Skeletal muscle cell (primary cell): ENCODE measurements at places on chromosomes 12 and 14.

DNA sequence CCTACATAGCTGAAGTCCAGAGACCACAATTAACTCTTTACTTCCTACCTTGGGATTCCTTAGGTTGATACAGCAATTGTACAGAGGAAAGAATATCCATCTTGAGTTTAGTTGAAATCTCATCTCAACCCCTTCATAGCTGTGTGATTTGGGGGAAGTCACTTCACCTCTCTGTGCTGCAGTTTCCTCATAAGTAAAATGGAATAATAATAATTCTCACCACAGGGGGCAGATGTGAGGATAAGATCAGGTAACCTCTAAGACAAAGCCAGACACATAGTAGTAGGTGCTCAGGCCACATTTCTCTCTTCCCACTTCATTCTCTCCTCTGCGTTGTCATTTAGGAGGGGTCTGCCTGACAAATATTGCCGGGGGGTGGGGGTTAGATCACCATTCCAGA is 6.7 kb downstream of the FOXN4 start:
- DNase-seq, result no peak

DNA sequence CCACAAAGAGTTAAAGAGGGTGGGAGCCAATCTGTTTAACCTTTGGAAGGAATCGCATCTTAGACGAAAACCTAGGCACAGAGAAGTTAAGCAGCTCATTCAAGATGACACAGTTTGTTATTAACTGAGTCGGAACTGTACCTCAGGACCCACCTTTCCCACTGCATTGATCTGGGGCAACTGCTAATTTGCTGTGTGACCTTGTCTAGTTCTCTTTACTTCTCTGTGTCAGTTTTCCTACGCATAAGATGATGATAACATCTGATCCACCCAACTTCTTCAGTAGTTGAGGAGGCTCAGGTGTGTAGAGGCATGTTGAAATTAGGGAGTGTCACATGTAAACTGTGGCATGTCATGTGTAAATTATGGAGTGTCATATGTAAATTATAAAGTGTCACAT is 186.2 kb downstream of the ZFP36L1 start:
- DNase-seq, result no peak

- DNase-seq, result no peak
Observed at GRCh38 chr12:42786400-42787148, 197.0 kb upstream of the PRICKLE1 start.

- DNase-seq, result no peak
Observed at GRCh38 chr12:53048033-53048779, 1.7 kb upstream of the TNS2 start.

DNA sequence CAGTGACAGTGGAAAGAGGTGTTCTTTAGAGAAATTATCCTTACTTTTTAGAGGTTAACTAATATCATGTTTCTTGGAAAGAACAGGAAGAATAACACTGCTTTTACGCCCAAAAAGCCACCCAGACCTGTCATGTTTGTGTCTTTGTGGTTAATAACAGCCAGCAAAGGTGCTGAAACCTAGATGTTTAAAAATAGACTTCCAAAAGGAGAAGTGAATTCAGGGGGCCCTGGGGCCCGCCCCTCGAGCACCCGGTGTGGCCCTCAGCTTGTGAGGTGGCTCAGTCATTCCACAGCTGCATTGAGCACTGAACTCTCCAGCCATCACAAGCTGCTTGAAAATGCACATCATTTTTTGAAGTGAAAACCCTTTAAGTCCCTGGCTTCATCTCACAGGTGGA is 20.8 kb upstream of the AMN start:
- DNase-seq, result no peak

GRCh38 chr12:6685814-6686213 is 3.4 kb downstream of the ZNF384 start:
- DNase-seq, result no peak

- no peak for DNase-seq
Observed at GRCh38 chr12:126915309-126915708, 1351.7 kb upstream of the TMEM132C start.

- DNase-seq, result no peak
Observed at GRCh38 chr14:56874375-56874774, 64.1 kb upstream of the OTX2 start.

GRCh38 chr14:96180043-96180874 is 24.4 kb upstream of the BDKRB2 start:
- DNase-seq, result no peak

DNA sequence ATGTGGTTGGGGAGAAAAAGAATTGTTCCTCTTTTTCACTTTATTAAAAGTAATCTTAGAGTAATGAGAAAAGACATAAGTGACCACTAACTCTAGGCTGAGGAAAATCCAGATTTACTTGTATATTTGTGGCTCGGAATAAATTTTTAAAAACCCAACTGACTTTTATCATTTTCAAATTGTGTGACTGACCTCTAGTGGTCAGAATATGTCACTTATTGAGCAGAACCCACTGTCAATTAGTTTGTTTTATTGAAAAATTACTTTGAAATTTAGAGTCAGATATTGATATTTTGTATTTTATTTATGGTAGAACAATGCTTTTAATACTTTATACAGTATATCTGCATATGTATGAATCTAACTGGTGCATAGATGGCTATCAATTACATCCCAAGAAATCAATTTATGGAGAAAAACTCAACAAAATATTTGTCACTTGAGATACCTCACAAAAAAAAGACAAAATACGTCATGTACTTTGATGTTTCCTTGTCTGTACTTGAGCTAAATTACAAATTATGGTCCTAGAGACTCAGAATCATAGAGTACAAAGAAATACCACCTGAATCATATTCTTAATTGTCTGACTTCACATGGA is 229.4 kb downstream of the CNTN1 start:
- DNase-seq, result no peak

DNA sequence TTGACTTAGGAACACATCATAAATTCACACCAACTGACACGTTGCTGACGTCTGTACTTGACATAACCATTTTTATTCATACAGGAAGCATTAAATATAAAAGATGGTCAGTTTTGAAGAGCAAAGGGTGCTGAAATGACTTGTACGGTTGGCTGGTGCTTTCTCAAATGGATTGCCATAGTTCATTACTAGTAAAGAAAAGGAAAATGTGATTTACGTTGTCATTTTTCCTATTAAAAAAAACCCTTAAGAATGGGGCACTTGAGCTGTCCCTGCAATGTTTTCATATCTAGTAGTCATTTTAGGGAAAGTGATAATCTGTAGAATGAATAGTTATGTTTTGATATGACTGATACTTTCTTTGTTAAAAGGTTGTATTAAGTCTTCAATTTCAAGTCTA is 22.5 kb upstream of the MANSC4 start:
- no peak for DNase-seq

DNA sequence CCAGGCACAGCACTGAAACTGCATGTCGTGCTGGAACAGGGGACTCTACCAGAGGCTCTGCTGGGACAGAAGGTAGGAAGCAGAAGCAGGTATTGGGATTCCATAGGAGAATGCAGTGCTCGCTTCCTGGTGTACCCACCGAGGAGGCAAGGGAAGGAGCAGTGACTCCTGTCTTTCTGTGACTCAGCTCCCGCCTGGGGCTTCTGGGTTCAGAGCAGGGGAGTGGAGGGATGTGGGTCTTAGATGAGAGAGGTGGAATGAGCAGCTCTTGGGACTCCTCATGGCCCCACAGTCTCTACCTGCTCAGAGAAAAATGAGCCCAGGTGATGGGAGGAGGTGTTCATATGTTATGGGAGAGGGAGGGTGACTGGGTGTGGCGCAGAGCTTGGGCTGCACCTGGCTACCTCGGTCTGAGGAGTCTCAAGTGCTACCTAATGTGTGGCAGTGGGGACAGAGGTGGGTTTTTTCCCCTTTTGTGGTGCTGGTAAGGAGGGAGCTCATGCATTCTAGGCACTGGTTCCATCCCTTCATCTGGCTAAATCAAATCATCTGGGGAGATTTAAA is 26.3 kb downstream of the WNT5B start:
- no peak for DNase-seq

DNA sequence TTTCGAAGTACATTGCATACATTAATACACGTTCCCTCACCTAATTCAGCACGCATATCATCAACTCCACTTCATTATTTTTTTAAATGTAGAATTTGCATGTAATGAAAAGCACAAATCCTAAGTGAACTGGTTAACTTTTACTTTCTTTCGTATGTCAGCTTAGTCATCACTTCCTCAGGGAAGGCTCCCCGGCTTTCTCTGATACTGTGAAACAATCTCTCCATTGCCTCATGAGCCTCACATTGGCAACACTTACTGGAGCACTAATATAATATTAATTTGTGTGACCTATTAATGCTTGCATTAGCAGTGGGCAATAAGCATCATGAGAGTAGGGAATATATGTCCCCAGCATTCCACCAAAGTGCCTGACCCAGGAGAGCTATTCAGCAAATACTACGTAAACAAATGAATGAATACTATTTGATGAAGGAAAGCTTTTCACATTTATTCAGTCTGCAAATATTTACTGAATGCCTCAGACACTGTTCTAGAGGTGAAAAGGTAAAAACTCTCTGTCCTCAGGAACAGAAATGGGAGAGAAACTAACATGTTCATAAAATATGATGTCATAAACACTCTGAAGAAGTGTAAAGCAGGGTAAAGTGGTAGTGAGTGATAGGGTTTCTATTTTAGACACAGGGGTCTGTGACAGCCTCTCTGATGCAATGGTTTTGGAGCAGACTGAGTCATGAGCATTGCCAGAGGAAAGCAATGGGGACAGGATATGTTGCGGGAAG is 327.5 kb upstream of the DIO2 start:
- no peak for DNase-seq

- DNase-seq, result peak; percentile 11
Observed at GRCh38 chr14:59055439-59056045, 132.9 kb upstream of the DAAM1 start.

GRCh38 chr12:26298785-26299621 is 103.6 kb downstream of the SSPN start:
- no peak for DNase-seq

DNA sequence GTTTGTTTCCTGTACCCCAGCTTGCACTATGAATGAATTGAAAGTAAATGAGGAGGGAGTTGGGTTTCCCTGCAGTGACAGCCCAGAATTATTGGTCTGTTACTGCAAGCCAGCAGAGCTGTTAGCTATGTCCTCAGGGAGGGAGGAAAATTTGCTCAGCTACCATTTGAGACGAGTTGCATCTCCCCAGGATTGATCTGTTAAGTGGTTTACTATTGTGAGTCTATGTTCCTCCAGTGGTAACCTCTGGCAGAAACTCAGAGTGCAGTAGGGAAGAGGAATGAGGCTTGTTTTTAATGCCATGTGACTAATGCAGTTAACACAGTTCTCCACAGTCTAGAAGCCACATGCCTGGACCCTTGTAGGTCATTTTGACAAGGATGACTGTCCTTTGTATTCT is 173.9 kb downstream of the SLC15A4 start:
- DNase-seq, result no peak

DNA sequence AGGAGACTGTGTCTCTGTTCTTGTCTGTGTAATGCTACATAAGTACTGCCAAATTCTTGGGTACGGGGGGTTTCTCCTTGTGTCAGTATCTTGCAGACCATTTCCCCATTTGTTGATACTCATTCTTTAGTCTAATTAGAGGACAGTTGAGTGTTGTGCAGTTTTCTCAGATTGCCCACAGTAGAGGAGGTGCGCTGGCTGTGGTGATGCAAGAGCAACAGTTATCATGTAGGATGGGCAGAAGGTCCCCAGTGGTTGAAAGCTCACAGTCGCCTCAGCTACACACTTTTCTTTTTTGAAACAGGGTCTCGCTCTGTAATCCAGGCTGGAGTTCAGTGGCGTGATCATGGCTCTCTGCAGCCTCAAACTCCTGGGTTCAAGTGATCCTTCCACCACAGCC is 37.8 kb upstream of the ATP2A2 start:
- DNase-seq, result no peak

DNA sequence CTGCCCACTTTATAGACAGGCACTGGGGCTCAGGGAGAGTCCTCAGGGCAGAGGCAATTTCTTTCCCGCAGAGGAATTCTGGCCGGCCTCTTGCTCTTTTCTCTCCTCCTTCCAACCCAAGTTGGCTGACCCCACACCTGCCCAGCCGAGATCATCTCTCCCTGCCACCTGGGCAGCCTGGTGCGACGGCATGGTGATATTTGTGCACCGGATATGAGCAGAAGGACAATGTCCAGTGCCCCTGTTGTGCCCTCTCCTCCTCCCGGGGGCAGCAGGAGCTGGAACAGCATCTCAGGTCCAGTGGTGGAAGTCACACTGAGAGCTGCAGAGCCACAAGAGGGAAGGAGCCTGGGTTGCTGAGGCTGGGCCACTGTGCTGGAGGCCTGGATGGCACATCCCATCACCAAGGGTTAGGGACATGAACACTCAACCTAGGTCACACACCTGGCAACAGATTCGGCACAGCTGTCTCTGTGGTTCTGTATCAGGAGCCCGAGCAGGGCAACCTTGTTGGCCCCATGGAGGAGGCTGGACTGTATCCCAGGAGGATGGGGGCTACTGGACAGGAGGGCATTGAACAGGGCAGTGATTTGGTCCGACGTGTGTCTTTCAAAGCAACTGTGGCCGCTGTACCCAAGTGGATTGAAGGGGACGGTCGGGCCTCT is 57.7 kb upstream of the DIO3 start:
- no peak for DNase-seq

DNA sequence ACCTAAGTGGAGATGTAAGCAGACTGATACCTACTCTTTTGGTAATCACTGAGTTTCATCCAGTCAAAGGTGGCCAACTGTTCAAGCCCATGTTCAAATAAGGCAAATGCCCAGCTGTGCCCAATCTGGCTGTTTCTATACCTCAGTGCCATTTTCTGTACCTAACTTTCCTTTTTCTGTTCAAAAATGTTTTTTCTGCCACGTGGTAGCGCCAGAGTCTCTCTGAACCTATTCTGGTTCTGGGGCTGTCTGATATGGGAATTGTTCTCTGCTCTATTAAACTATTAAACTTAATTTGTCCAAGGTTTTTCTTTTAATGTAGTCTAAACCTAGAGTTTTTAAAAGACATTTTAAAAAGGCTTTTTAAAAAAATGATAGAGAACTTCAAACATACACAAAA is 391.2 kb downstream of the NOVA1 start:
- DNase-seq, result no peak

GRCh38 chr12:123167329-123167728 is 16.4 kb upstream of the PITPNM2 start:
- no peak for DNase-seq

- DNase-seq, result no peak
Observed at GRCh38 chr12:45216230-45216982, 511 bp downstream of the ANO6 start.

DNA sequence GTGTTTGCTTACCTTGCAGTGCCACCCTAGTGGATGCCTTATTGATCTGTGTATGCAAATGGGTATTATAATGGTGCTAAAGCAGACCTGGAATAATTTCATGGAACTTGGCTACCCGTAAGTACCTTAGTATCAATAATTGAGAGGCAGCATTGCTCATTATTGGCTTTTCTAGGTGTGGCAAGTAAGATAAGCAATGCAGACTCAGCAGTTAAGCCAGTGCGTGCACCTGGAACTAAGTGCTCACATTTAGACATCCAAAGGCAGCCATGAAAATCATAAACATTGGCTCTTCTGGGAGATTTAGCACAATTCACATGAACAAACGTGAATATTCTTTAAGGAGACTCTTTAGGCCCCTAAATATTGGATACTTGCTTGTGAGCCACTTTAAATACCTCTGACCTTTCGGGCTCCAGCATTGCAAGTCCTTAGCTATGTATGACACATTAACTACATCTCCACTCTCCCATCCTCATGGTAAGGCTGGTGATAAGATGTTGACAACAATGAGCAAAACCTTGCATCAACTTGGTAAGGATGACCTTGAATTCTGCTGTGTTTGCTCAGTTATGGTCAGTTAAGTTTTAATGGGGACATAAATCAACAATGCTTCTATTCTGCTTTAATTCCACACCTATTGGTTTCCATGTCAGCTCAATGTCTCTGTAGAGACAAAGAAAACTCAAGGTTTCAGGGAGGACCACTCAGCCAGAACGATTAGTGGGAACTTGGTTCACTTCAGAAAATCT is 112.0 kb downstream of the SLC5A8 start:
- DNase-seq, result no peak

- DNase-seq, result no peak
Observed at GRCh38 chr12:27528788-27529187, 4.8 kb downstream of the PPFIBP1 start.
